ENCODE measurements at places on chromosomes 5 and 9. TPM values are rescaled to one million over a fixed set of nuclear protein-coding genes. Genes with fewer than 3 reads are reported as not detected.

Gene FOXD4L4
- polyA plus RNA-seq = 0.02 TPM

Gene PTTG1
- polyA plus RNA-seq = 118 TPM

Gene C9orf43
- 0.20 TPM for polyA plus RNA-seq

Gene WDR38
- not detected for polyA plus RNA-seq

Gene RASGRF2
- 0.40 TPM for polyA plus RNA-seq

Gene TAF1L
- not detected for polyA plus RNA-seq

Gene GTF2H2C
- 6.4 TPM for polyA plus RNA-seq

Gene DDX4
- polyA plus RNA-seq = not detected

Gene ADRA1B
- polyA plus RNA-seq = 0.08 TPM

Gene CMYA5
- 0.55 TPM for polyA plus RNA-seq

All from esophagus (tissue), 2 donors.